ENCODE measurements at places on chromosomes 11 and 22.

DNA sequence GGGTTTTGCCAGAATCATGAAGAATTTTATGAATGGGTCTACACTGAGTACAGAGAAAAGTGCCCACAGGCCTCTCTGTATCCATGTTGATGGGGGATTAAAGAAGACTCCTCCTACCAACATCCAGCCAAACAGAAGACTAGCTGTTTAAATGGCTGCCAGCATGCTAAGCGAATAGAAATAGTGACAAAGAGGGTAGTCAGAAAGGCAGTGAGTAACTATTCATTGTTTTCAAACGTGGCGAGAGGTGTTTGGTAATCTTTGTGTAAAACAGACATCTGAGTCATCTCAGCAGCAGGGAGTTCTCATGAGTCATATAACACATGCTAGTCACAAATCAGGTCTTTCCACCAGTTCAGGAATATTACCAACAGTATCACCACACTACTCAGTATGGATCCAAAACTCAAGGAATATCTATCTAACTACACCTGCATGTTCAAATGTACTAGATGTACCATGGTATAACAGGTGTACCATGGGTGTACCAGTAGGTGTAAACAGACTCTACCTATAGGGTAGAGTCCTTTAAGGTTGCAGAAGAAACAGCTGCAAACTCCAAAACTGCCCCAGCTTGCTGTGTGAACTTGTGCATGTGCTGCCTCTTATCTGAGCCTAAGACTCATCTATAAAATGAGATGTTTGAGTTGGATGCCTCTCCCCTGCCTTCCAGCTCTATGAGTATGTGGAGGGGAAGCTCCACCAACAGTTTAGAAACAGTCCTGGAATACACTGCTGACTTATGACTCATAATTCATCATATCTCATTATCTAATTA, 82.0 kb downstream of the SLC1A2 start:
- peak; percentile 99 for DNase-seq

DNA sequence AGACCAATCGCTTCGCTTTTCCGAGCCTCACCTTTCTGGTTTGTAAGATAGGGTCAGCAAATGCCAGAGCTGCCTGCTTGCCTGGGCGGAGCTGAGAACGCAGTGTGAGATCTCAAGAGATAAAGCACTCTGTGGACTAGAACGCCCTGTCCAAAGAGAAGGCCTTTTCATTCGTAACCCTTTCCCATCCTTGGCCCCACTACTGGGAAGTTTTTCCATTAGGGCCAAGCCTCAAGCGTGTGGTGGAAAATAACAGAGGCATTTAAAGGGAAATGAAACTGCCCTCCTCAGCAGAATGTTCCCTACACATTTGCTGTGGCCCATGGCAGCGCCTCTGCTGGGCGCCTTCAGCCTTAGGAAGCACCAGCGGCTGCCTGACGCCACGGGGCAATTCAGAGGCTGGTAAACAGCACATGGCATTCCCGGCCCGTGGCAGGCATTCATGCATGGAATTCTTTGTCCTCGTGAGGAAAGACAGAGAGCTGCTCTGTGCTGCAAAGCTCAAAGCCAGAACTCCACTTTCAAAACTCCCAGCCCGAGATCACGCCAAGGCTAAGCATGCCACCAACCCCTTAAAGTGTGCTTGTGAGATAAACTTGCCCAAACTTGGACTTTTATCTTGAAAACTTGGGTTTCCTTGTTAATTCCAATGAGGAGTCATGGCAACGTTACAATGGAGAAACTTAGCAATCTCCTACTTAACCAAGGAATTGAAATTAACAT, 38.1 kb downstream of the AHNAK start:
- peak; percentile 52 for DNase-seq

GRCh38 chr11:13782390-13783075, 114.1 kb downstream of the FAR1 start:
- no peak for DNase-seq

GRCh38 chr22:27164781-27165503, 507.6 kb downstream of the MIAT start:
- DNase-seq = no peak

DNA sequence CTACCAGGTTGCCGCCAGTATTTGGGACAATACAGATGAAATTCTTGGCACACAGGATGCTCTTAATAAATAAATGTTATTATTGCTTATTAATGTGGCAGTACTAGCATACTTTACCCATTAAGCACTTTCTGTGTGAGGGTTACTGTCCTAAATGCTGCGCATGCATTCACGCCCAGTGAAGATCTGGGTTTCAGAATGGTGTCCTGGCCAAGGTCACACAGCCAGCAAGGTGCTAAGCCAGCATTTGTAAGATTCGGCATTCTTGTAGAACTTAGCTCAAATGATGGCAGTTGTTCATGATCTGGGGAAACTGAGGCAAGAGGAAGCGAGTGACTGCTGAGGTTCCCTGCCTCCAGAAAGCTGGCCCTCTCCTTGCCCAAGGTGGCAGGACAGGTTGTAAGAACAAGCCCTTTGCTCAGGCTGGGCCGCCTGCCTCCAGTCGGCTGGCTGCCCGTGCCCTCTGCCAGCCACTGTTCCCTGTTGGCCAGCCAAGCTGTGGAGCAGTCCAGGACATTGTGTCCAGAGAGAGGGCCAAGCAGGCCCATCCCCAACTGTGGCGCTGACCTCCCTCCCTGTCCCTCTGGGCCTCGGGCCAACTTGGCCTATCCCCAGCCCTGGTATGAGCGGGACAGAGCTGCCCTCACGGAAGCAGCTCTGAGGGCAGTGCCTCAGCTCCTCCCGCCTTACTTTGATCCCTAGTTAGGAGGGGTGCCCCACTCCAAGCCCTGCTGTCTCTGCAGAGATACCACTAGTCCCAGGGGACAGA, 28.8 kb downstream of the TOB2 start:
- DNase-seq = no peak

GRCh38 chr22:19634226-19634975, 79.9 kb upstream of the SEPTIN5 start:
- no peak for DNase-seq

- DNase-seq = no peak
These were observed 3.2 kb downstream of the TUBA8 start for GRCh38 chr22:18113680-18114394.

- no peak for DNase-seq
These were observed 3.7 kb downstream of the RRP7A start for GRCh38 chr22:42515896-42516295.

GRCh38 chr11:122391049-122391448, 264.5 kb upstream of the UBASH3B start:
- no peak for DNase-seq

DNA sequence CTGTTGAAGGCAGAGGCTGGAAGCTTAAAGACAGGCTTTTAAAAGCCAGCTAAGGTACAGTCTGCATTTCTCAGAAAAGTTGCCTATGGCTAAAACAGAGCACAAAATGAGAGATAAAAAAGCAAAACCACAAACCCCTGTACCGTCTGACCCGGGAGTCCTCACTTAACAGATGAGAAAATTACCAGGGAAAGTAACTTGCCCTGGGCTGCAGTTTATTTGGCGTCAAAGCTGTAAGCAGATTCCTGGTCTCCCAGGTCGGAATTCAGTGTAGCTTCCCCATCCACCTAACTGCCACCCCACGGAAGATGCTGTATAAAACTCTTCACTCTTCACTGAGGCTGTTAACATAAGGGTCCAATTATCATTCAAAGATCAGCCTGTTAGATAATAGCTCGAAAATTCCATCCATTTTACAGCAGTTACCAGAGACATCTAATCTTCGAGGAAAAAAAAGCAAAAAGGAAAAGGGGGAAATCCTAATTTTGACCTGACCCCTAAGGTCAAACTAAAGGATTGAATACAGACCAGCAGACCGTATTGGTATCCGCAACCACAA, 1.5 kb downstream of the TCF20 start:
- DNase-seq = no peak

DNA sequence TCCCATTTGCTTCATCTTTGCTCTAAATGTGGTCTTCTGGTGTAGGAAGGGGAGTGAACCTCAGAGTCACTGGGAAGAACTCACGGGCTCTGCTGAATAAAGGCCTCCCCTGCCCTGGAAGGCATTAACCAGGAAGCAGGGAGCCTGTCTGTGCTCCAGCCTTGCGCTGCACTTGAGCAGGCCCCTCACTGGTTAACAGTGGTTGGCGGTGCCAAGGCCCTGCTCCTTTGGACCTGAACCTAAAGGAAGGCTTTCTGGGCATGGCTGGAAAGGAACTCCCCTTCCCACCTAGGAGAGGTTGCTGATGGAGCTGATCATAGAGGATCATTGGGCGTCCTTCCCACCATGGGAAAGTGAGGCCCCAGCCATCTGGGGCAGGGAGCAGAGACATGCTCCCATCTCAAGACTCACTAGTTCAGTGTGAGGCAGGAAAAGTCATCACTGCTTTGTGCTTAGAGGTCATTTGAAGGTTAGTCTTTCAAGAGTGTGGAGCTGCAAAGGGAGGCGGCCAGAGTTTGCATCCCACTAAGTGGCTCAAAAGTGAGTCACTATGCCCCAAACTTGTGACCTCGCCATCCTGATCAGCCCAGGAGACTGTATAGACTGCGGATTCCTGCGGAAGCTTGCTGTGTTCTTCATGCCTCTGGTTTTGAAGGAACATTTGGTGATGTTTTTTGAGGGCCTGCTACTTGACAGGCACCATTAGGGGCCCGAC, 50.4 kb downstream of the DBX1 start:
- no peak for DNase-seq

DNA sequence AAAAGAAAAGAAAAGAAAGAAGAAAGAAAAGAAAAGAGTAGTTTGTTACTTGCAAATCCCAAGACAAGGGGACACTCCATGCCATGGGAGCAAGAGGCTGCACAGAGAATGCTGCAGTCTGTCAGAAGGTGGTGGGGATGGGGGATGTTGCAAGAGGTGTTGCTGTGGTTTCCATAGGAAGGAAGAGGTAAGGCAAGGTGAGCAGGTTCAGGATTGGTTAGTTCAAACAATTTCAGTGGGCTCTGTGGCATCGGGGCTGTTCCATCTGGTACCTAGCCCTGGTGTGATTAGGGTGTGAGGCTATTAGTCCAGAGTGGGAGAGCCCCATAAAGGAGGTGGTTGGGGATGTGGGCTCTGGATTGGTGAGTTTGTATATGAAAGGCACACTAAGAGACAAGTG, 172.7 kb downstream of the BCR start:
- no peak for DNase-seq

- no peak for DNase-seq
These were observed 60.6 kb upstream of the PPP6R3 start for GRCh38 chr11:68399916-68400315.

GRCh38 chr11:46743693-46744339, 24.8 kb downstream of the F2 start:
- DNase-seq = no peak

GRCh38 chr11:126282736-126283591, at the start of gene TIRAP:
Gene TIRAP (plus strand): TSS chr11:126283093. CDS start chr11:126290895, 7,802 bp downstream.
- DNase-seq = peak; percentile 42

GRCh38 chr22:44287121-44287693, 25.5 kb downstream of the SHISAL1 start:
- DNase-seq = no peak

DNA sequence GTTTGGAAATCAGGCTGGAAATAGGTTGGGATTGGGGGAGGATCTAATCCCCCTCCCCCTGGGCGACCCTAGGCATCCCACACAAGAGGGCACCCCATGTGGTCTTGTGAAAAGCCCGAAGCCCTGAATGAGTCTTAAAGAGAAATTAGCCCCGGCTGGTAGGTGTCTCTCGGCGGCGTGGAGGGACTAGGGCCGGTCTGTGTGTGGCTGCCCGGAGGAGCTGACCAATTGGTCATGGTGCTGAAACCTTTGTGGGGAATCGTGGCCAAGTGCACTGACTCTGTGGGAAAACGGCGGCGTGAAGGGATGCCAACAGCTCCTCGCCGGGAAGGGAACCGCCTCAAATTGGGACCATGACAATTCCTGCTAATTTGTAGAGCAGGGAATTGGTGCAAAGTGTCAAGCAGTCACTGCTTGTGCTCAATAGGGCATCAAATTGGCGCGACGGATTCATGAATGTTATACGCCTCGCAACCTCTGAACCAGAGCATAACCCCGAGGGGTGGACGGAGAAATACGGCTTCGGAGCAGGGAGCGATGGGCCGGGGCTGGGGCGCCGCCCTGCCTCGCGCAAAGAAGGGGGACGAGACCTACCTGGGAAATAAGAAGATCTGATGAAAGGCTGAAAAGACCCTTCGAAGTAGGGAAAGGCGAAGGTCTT, 1.5 kb downstream of the DBX1 start:
- DNase-seq = peak; percentile 67

DNA sequence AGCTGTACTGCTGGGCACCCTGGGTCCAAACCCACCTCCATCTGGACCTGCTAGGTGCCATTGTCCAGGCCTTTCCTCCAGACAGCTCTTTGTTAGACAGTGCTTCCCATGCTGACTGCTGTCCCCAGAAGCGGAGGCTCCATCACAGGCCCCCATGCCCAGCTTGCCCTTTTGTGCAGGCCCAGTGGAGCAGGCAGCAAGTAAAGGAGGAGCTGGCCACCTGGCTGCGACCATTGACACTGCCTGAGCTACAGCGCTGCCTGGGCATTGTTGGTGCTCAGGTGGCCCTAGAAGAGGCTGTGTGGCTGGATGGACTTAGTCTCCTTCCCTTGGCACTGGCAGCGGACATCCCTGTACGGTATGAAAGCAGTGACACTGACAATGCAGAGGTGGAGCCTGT, 1.5 kb downstream of the DNHD1 start:
- DNase-seq = no peak

DNA sequence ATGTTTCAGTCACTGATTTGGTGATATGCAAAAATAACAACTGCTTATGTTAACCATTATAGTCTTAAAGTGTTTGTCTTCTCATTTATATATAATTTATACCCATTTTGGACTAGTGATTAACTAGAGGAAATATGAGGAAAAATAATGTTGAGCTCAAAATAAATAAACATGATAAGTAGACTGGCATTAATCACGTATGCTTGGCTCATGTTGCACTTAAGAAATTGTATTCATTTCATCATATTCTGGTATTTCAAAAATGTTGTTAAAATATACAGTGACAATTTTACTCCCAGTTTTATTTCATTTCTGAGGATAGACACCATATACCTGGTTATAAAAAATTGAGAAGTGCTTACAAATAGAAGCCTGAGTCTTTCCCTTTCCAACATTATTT, 3.8 kb upstream of the OR10D3 start:
- DNase-seq = peak; percentile 15

GRCh38 chr11:27328614-27329013, 34.4 kb downstream of the CCDC34 start:
- no peak for DNase-seq

DNA sequence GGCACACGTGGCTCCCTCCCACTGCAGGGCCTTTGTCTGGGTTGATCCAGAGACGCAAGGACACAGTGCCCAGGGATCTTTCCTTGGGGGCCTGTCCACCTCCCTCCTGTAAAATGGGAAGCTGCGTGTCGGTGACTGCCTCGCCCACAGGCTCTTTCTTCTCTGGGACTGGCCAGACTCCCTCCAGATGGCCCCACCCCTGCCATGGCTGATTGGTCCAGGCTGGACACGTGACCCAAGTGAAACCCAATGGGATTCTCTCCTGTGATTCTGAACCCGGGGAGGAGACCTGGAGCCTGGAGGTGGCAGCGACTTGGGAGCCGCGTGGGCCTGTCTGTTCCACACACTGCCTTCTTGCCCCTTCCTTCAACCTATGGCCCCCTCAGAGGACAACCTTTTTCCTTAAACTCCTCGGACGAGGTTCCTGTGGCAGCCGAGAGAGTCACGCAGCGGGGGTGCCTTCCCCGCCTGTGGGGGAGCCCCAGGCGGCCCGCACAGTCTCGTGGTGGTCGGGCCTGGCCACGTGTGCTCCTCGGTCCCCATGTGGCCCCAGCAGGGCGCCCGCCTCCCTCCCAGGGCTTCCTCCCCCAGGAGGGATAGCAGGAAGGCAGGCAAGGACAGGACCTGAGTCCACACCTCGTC, 12.4 kb upstream of the MPPED1 start:
- no peak for DNase-seq

- DNase-seq = no peak
These were observed 14.4 kb downstream of the LGR4 start for GRCh38 chr11:27458182-27458581.

GRCh38 chr11:64268025-64268892, 16.2 kb downstream of the BAD start:
- peak; percentile 86 for DNase-seq
